ENCODE measurements at places on chromosomes 12 and 14. TPM values are rescaled to one million over a fixed set of nuclear protein-coding genes. Genes with fewer than 3 reads are reported as not detected.

MGP gene
- not detected for total RNA-seq

KCNC2 gene
- total RNA-seq = not detected

CCDC198 gene
- 0.69 TPM for total RNA-seq

DLST gene
- total RNA-seq = 56.5 TPM

Measured in HepG2 (cell line).